ENCODE measurements at places on chromosomes 2 and 18.

- DNase-seq: no peak
Observed at GRCh38 chr2:71610671-71611070, 157.3 kb downstream of the DYSF start.

DNA sequence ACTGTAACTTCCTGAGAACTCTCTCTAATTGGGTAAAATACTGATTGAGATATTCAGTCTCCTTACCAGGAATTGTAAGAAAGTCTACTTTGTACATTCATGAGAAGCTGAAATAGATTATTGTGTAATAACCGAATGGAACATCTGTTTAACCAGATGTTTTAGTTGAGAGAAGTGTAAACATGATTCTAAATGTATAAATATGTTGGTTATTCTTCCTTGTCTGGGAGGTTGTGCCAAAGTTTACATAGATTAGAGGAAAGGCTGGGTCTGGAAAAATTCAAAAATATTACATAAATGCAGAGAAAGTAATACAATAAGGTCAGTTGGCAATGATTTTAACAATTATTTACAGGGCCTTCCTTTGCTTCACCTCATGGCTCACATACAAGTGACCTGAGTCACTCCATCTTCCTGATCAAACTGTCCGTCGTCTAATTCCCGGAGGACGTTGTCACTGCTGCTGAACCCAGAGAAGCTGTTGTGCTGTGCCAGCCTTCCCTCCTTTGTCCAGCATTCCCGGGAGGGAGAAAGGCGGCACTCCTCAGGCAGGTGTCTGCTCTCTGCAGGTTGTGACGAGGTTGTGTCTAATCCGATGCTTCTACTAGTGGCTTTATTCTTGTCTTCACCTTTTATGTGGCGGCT lies 55.9 kb downstream of the MOB4 start:
- no peak for DNase-seq

GRCh38 chr2:31414601-31415241 lies at the start of gene XDH:
XDH (minus strand) TSS chr2:31414742; CDS start chr2:31414666, 76 bp downstream.
- no peak for DNase-seq

DNA sequence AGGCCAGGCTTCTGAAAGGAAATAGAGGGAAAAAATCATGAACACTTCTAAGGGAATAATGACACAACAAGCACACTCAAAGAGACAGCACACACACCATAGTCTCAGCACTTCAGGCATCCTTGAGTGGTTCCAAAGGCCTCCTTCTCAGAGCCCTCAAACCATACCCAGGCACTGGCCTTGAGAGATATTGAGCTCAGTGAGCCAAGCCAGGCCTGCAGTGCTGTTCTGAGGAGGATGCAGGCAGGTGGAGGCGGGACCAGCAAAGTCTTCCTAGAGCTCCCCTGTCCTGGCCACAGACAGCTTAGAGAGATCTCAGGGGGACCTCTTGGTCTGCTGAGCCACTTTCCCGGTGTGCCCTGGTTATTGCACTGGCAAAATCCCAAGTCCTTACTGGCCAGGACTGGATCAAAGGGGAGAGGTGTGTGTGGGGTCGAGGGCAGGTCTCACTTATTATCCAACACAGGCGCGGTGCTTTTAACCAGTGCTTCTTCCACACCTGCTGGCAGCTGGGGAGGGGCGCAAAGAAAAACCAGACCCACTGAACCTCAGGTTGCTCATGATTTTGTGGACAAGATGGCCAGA lies 86.8 kb upstream of the HAAO start:
- no peak for DNase-seq

GRCh38 chr2:3042601-3043585 lies 334.7 kb downstream of the EIPR1 start:
- no peak for DNase-seq

DNA sequence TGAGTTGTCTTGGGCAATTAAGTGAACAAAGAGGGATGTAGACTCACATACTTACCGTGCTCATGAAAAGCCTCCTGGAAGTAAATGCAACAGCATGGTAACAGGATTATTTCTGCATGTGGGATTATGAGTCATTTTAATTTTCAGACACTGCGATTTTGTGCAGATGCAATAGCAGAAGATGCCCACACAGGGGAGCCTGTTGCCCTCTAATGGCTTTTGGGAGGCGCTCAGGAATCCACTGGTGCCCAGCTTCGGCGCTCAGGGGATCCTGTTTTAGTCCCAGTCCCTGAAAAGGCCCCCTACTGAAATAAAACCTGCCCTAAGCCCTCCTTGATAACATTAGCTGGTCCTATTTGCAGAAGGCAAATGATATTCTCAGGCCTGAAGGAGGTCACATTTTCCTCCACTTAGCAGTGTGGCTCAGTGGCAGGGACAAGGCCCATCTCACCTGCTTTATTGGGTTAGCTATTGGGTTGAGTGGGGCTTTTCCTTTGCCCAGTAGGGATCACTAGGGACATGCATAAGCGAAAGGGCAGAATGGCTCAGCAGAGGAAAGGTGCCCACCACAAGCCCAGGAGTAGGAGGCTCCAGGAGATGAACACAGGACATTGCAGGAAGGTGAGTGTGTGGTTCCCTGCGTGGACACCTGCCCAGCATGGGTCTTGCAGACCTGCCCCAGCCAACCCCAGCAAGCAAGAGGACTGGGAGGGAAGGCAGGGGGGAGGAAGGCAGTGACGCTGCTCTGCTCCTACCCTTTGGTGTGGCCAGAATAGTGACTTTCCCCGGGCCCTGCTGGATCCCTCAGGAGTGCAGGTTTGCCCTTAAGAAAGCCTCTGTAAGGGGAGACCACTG lies 26.5 kb upstream of the KCNS3 start:
- DNase-seq: peak; percentile 74

DNA sequence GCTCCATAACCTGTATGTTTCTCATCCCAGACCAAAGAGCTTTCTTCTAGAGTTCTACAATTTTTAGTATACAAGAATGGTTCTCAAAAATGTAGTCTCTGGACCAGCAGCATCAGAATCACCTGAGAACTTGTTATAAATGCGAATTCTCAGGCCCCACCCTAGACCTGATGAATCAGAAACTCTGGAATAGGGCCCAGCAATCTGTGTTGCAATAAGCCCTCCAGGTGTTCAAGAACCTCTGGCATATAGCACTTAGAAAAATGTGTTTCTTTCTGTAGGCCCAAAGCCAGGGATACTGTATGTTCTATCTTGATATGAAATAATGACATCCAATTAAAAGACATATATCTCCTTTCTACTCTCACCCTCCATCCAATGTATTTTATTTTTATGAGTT lies 10.4 kb downstream of the PAIP2B start:
- DNase-seq: no peak

- peak; percentile 45 for DNase-seq
Observed at GRCh38 chr2:232282508-232283055, 96.0 kb upstream of the ALPP start.

DNA sequence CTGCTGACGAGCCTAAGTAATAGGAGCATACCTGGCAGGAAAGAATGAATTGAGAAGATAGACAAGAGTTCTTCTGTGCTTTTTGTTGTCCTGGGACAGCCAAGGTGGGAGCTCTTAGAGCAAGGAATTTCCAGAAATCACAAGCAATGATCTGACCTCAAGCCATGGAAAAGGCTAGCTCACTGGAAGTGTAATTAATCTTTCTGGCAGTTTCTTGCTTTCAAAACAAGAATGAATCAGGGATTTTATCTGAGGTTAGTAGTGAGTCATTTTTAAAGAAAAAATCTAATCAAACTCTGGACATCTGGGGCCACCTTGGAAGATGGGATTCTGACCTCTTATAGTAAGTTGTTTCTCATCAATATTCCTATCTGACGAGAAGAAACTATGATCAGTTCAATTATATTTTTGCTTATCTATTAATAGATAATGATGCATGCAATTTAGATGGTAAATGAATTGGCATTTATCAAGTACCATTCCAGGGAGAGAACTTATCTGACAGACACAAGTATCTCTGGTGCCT lies 98.0 kb downstream of the ADCYAP1 start:
- no peak for DNase-seq

DNA sequence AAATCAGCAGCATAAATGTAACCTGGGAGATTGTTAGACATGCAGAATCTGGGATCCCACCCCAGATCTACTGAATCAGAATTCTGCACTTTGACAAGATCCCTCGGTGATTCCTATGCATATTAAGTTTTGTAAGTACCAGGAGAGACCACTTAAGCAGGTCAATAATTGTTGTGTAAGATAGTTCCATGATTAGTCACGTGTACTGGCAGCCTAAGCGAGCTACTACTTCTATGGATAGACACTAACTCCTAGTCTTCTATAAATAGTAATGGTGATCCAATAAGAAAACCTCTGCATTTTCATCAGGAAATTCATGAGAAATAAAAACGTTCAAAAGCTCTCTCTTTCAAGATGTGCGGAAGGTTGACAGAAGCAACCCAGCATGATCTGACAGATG lies 988.2 kb upstream of the CHAC2 start:
- DNase-seq: no peak

DNA sequence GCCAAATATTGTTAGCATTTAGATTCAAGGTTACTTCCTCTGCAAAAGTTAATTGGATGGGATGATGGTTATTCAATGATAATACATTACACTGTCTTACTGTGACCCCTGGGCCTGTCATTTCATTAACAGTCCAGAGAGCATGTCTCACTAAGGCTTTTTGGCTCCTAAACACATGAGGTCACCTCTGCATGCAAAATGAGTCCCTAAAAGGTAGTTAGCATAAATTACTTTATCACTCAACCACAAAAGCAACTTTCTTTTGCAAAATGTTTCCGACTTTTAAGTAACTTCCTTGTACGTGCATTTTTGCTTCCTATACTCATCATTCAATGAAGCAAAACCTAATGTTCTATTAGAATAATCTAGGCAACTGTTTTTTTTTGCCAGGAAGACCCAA lies 16.8 kb upstream of the AGFG1 start:
- DNase-seq: no peak

DNA sequence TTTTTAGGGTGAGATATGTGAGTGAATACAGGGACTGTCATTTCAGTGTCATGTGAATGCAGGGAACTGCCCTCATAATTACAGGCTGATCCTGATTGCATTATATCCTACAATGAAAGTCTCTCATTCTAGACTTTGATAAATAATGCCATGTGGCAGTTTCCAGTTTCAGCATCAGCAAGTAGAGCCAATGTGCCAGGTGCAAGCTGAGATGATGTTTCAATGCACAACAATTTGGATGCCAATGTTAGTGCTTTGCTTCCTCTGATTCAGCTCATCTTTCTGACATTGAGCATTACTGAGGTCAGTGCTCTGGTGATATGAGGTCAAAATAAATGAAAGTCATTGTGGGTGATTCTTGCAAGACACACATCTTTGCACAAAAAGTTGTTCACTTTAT lies 63.7 kb upstream of the TFPI start:
- peak; percentile 47 for DNase-seq

GRCh38 chr18:68843473-68844089 lies 45.7 kb downstream of the CCDC102B start:
- DNase-seq: no peak

DNA sequence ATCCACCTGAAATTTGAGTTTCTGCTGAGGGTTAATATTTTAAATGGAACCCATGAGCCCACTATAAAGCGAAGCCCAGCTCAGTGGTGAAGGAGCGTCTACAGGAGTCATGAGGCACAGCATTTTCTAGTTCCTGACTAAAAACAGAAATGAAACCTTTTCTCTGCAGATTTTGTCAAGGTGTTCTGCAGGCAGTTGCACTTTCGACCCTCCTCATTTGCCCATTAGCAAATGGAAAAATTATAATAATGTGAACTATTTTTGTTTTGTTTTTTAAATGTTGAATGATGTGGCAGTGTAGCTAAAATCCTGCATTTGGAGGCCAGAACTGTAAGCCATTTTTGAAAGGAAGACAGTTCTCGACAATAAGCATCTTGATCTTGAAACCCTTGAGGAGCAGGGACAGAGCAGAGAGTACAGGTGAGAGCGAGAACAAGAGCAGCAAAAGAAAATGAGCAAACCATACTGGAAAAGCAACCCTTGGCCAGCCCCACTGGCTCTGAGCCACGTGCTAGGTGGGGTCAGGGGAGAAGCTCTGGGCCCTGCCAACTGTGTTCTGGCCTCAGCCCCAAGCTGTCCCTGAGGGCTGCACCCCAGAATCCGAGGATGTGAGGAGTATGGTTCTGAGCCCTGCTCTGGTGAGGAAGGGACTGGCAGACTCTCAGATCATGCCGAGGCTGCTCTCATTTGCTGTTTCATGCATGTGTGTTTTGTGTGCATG lies 26.4 kb upstream of the COPS8 start:
- DNase-seq: no peak

GRCh38 chr2:221377597-221377996 lies 194.5 kb downstream of the EPHA4 start:
- no peak for DNase-seq

GRCh38 chr2:136305517-136306192 lies 187.7 kb upstream of the CXCR4 start:
- DNase-seq: no peak

- no peak for DNase-seq
Observed at GRCh38 chr2:11758647-11759046, 12.2 kb downstream of the LPIN1 start.

DNA sequence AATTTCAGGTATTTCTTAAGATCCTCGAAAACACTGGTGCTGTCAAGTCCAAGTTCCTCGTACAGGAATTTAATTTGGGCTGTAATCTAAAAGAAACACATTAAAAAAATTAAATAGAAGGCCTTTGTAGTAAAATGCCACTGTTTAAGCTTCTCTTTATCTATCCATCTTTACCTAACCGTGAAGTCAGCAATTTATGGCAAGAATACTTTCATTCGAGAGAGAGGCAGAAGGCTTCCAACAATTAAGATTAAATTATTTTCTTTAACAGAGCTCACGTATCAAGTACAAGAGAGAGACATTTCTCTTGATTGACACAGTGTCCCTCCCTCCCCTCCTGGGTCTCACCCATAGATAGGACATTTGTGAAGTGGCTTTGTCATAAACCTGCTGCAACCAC lies 39.9 kb downstream of the PREPL start:
- DNase-seq: no peak

DNA sequence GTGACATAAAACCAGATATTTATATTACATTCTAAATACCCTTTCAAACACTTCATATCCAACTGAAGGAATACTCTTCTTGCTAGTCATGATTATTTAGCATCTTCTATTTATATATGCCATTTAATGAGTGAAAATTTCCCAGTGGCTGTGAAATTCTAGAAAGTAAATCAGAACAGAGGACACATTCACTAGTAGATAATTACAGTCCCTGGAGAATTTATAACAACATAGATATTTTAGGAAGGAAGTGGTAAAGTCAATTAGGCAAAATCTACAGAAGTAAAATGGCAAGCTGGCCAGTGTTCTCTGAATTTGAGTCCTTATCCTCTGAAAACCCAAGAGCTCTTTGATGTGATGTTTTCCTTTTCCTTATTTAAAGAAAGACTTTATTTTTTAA lies 121.8 kb downstream of the PMAIP1 start:
- DNase-seq: no peak

- no peak for DNase-seq
Observed at GRCh38 chr2:3639015-3639630, 18.9 kb upstream of the ALLC start.

- no peak for DNase-seq
Observed at GRCh38 chr2:675051-675450, 2.2 kb downstream of the TMEM18 start.

GRCh38 chr2:26224095-26224494 lies 20.3 kb downstream of the HADHA start:
- DNase-seq: no peak

All from Ammon's horn (tissue), 1 donor.